Natural killer cell (primary cell): ENCODE measurements at places on chromosomes 3 and 15.

DNA sequence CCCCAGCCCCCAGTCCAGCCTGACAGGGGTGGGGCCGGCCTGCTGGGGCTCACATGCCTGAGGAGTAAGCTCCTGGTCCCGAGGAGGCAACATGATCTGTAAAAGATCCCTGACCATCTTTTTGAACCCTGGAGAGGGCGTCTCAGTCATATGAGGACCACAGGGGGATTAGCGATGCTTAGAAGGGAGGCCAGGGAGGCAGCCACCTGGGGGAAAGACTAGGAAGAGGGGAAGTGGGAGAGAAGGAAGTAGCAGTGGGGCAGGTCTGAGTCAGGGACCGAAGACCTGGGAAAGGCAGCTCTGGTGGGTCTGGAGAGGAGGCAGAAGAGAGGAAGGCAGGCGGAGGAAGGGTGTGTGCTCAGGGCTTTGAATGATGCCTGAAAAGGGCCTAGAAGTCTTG lies 18.9 kb downstream of the PIF1 start:
- DNase-seq: no peak

- DNase-seq: no peak
Measured at GRCh38 chr3:57059411-57059810, 1.1 kb upstream of the SPATA12 start.

GRCh38 chr15:90814191-90814821 lies 54.1 kb upstream of the FURIN start:
- DNase-seq: no peak

GRCh38 chr15:67715170-67715569 lies 110.1 kb upstream of the SKOR1 start:
- DNase-seq: no peak

GRCh38 chr3:181713280-181713647 lies 1.5 kb downstream of the SOX2 start:
- DNase-seq: no peak

GRCh38 chr3:37466660-37467359 lies 292.4 kb upstream of the LRRFIP2 start:
- DNase-seq: no peak

GRCh38 chr3:112149136-112149535 lies 16.1 kb upstream of the GCSAM start:
- no peak for DNase-seq
